Ascending aorta (tissue), 2 donors: ENCODE measurements at places on chromosomes 3 and 15.

DNA sequence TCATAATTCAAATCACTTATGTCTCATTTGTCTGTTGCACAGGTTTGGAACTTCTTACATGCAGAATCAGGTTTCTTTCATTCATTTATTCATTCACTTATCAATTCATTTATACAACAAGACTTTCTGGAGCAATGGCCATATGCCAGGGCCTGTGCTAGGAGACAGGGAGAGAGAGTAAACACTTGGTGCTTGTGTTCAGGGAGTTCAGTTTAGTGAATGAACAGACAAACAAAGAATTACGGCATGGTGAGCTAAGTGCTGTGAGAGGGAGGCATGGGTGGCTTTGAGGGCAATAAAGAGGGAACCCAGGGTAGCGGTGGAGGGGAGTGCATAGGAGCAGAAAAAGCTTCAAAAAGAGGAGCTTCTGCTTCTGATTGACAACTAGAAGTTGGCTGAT is 8.5 kb upstream of the IREB2 start:
- DNase-seq, result no peak

- no peak for DNase-seq
Measured at GRCh38 chr15:22845289-22845900, 6.9 kb downstream of the NIPA2 start.

DNA sequence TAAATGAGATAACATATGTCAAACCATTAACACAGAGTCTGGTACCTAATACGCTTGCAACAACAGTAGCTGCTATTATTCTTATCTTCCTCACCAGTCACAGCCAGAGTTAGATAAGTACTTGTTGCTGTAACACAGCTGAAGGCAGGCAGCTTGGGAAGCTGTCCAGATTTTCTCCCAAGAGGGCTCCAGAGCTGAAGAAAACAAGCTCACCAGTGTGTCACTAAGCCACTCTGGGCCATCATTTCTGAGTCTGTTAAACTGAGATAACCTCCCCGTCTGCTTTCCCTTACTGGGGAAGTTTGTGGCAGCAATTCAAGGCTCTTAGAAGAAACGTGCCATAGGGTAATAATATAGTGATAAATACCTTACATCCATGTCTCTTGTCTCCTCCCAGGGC is 226.3 kb downstream of the TAFA4 start:
- peak; percentile 77 for DNase-seq

GRCh38 chr15:79989682-79990081 is 18.7 kb upstream of the BCL2A1 start:
- no peak for DNase-seq

DNA sequence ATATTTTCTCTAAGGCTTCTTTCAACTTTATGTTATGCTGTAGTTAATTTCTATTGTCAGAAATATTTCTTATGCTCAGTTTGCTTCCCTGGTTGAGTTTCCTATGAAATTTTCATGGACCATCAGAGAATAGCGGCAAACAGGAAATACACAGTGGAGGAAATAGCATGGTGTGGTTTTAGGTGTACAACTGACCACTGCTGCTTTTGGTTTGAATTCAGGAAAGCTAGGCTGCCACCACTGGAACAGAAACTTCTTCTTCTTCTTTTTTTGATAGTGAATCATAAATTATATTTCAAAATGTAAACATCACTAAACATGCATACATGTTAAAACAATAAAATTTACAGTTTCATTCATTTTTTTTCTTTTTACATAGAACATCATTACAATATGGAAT is 316.6 kb upstream of the TGFBR2 start:
- DNase-seq, result no peak
